ENCODE measurements at places on chromosomes 3 and 15. TPM values are rescaled to one million over a fixed set of nuclear protein-coding genes. Genes with fewer than 3 reads are reported as not detected.

The SLC24A5 gene
- total RNA-seq = not detected

The MOBP gene
- not detected for total RNA-seq

The AGTR1 gene
- 0.28 TPM for total RNA-seq

The ISL2 gene
- 0.51 TPM for total RNA-seq

The EFHB gene
- total RNA-seq = 0.46 TPM

The RFC4 gene
- total RNA-seq = 70.7 TPM

The ANKUB1 gene
- not detected for total RNA-seq

The PEAK1 gene
- total RNA-seq = 58.7 TPM

The CCR3 gene
- total RNA-seq = not detected

DNA sequence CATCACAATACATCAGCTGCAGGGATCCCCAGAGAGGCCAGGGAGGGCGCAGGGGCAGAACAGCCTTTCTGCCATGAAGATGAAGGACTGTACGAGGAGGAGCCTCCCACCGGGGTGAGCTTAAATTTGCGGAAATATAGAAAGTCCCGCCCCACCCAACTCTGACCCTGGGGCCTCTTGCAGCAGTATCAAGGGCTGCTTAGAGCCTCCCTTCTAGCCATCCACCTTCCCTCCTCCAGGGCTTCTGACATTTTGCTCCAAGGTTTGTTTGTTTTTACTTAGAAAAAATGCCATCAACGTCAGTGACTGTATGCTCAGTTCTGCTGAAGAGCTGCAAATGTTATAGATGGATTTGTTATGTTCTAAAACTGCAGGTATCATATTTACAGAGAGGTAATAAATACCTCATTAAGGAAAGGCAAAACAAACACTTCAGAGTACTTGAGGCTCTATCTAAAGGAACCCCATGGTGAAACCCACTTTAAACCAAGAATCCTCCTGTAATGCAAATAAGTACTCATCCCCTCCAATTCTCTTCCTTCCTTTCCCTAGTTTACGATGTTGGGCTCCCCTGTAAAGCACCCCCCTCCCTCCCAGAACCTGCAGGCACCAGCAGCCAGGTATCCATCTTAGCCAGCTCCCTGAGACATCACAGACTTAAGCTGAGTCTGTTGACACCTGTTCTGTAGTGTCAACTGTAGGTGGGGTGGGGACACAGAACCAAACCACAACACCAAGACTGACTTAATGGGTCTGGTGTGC, 30.5 kb downstream of the RFTN1 start:
- DNase-seq = no peak

- no peak for DNase-seq
Observed at GRCh38 chr15:69991551-69991980, 106.2 kb downstream of the TLE3 start.

- peak; percentile 25 for DNase-seq
Observed at GRCh38 chr3:155946178-155946577, 75.7 kb downstream of the GMPS start.

DNA sequence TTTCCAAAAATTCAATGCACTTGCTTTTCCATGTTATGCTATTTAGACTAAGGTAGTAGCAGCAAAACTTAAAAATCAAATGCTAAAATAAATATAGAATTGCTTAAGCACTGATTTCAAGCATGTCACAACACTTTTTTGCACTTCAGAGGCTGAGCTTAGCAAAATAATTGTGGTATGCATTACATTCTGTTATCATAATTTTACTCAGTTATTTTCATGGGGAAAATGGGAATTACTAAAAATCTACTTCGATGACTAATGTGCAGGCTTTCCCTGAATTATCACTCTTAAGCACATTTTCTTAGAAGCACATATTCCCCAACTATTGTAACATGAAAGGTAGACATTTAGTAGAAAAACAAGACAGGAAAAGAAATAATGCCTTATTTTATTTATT, 322.4 kb upstream of the CBLB start:
- no peak for DNase-seq

DNA sequence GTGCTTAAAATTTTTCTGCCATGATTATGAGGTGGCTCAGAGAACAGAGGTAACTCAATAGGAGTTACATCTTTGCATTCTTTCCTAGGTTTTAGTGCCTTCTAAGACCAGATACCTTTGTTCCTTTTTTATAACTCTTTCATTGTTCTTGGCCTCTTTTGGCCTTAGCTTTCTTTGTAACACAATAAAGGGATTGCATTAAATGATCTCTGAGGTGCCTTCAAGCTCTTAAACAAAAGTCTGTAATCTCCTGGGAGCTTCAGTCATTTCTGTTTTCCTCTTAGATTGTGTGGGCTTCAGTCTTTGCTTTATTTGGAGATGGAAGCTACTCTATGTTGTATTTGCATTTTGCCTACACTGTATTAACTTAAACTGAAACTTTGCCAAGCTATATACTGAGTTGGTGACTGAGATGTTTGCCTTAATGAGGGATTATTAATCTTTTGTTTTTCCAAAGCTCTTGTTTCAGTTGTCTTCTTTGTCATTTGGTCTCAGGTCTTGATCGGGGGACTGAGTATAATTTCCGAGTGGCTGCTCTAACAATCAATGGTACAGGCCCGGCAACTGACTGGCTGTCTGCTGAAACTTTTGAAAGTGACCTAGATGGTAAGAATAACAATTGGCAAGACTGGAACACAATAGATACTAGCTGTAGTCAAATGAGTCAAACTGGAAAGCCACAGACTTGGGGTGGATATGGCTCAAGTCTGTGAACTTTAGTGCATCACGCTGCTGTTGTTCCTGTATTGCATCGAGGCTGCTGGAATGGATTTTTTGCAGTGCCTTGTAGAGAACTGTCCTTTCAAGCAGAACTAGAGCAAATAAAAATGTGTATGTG, 110.3 kb downstream of the HCN4 start:
- DNase-seq = no peak

GRCh38 chr3:189772584-189772983, 141.4 kb downstream of the TP63 start:
- no peak for DNase-seq

Measured in Panc1 (cell line).